ENCODE measurements at places on chromosomes 13 and 19.

GRCh38 chr13:32135056-32135390 lies 103.4 kb downstream of the FRY start:
- DNase-seq: no peak

DNA sequence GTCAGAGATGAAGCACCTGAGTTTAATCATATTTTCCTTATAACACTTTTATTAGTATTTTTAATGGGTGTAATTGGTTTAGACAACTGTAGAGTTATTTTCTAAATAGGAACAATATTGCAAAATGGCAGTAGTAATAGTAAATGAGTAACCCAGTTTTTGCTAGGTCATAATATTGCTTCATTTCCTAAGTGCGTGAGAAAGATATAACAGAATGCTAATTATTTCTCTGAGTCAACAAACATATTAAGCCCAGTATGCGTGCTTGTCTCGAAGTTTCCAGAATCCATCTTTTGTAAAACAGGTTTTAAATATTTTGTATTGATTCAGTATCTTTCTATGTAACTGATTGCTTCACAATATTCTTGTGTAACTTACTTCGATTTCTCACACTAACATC lies 315.3 kb downstream of the MYO16 start:
- peak; percentile 52 for DNase-seq

GRCh38 chr19:42488783-42489521 lies 39.3 kb downstream of the CEACAM1 start:
- no peak for DNase-seq

GRCh38 chr13:64057372-64058020 lies 2641.8 kb upstream of the PCDH20 start:
- no peak for DNase-seq

GRCh38 chr13:23600100-23600499 lies 29.9 kb downstream of the TNFRSF19 start:
- DNase-seq: no peak

DNA sequence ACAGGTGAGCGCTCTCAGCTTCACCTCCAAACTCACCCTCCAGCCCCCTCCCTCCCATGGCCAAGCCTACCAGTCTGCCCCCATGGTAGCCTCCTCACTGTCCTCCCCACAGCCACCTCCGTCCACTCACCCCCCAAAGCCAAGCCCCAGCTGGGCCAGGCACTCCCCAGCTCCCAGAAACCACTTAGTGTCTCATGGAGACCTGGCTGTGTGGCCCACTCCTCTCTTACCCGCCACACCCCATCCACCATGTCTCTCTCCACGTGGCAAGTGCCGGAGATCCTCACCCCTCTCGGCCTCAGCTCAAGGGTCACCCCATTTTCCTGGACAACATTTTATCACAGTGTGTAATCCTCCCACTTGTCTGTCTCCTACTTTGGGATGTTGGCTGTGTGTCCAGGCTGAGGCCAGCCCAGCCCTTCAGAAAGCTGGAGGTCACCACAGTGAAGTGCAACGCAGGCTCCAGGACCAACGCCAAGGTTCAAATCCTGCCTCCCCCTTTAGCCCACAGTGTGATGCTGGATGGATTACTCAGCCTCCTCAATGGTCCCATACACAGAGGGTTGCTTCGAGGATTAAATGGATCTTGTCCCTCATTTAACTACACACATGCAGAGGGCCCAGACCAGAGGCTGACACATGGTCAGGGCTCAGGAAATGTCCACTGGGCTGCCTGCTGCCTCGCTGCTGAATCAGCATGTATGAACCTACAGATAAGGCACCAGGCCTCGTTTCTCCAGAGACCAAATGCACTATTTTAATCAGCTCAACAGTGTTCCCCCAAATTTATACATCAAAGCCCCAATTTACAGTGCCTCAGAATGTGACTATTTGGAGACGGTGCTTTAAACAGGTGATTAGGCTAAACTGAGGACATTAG lies 71.3 kb downstream of the CEBPG start:
- no peak for DNase-seq

GRCh38 chr19:19538785-19539166 lies 711 bp downstream of the CILP2 start:
- no peak for DNase-seq

DNA sequence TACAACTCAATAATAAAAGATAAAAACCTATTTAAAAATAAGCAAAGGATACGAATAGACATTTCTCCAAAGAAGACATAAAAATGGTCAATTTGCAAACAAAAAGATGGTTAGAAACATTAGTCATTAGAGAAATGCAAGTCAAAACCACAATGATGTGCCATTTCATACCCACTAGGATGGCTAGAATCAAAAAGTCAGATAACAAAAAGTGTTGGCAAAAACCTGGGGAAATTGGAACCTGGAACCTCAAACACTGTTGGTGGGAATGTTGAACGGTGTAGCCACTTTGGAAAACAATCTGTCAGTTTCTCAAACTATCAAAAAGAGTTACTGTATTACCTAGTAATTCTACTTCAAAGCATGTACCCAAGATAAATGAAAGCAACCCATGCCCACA lies 26.5 kb upstream of the ZNF30 start:
- no peak for DNase-seq

- no peak for DNase-seq
These were observed 354.5 kb upstream of the NBEA start for GRCh38 chr13:34587576-34587975.

DNA sequence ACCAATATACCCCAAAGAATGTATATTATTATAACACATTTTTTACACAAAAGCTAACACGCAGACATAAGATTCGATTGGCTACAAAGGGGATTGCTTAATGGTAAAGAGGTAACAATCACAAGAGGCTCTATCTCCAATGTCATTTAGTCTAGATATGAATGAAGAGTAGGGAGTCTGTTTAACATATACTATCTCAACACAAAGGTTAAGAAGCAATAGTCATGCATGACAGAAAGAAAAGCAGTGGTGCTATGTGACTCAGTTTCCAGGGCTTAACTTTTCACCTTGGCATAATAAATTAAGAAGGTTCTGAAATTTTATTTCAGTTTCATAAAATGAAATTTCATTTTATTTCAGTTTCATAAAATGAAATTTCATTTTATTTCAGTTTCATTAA lies 33.3 kb downstream of the UFM1 start:
- no peak for DNase-seq

- DNase-seq: no peak
These were observed 109.6 kb downstream of the ZAR1L start for GRCh38 chr13:32205431-32206096.

DNA sequence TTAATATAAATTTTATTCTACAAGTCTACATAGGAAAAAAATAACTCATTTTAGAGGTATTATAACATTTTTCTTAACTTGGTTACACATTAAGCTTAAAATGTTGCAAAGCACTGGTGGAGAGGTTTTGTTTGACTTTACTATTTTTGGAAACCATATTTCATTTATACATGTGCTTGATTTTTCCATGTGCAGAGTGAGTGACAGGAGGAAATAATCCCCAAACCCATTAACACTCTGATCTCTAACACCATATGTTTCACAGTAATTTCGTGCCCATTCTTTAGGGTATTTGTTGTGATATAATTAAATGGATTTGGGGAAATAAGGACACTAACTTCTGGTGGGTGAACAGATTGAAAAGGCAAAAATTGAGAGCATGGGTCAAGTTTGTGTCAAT lies 2124.4 kb upstream of the PCDH20 start:
- DNase-seq: no peak

DNA sequence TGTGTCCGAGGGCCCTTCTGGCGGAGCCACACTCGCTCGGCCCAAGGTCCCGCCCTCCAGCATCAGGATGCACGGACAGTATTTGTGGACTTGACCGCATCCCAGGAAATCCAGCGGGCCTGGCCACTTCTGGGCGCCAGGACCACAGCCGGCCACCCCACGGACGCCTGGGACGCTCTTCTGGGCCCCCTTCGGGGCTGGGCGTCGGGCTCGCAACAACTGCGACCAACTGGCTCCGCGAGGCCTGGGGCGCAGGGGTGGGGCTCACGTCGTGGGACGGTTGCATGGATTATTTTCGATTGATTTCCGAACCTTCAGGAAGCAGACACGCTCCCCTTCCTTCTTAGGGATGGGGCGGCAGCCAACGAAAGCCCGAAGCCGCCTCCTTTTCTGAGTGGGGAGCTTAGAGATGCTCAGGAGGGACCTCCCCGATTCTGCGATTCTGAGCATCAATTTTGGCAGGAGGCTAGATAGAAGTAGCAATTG lies 521 bp upstream of the NUP58 start:
- peak; percentile 32 for DNase-seq

GRCh38 chr19:958967-959855 lies 24.9 kb upstream of the WDR18 start:
- no peak for DNase-seq
